Astrocyte (in vitro differentiated cells and primary cell): ENCODE measurements at places on chromosomes 4 and X. TPM values are rescaled to one million over a fixed set of nuclear protein-coding genes. Genes with fewer than 3 reads are reported as not detected.
A peak's percentile ranks its signal among the peaks of the same experiment; 100 is the strongest.

- DNase-seq, result no peak
Measured at GRCh38 chrX:2446815-2447214, 54.0 kb downstream of the DHRSX start.

GRCh38 chr4:184960505-184960971 is 57.8 kb upstream of the HELT start:
- DNase-seq, result no peak

DNA sequence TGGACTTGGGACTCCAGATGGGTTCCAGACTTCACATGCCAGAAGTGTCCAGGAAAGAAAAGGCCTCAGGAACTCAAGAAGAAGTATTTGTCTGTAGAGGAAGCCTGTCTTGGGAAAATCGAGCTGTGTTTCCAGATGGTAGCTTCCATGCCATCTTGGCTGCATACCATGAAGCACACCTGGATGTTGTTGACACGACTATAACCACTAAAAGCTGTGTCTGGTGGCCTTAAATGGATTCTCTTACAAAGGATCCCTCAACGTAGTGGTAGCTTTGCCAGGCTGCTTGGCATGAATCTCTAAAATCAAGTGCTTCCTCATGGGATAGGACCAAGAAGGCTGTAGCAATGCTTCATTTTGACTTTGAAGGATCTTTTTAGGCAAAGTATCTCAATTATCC is 313.4 kb upstream of the BOD1L1 start:
- no peak for DNase-seq

- no peak for DNase-seq
Measured at GRCh38 chr4:89263265-89263664, 44.3 kb downstream of the GPRIN3 start.

GRCh38 chr4:177484613-177485021 is 42.4 kb upstream of the AGA start:
- DNase-seq, result peak; percentile 99

DNA sequence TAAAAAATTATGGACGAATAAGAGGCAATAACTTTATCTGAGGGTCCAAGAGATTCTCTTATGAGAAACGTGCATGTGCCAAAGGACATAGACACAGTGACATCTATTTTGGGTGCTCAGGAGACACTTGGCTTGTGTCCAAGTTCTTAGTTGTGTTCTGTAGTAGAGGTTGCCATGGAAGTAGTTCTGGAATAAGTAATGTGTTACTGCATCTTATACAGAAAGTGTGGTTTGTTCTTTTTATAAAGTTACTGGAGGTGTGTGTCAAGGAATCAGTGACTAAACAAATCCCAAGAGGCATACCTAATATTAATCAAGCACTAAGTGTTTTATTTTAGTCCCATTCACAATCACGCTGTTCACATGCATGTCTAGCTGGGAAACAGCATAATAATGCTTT is 305.7 kb downstream of the ARHGAP24 start:
- peak; percentile 61 for DNase-seq

DNA sequence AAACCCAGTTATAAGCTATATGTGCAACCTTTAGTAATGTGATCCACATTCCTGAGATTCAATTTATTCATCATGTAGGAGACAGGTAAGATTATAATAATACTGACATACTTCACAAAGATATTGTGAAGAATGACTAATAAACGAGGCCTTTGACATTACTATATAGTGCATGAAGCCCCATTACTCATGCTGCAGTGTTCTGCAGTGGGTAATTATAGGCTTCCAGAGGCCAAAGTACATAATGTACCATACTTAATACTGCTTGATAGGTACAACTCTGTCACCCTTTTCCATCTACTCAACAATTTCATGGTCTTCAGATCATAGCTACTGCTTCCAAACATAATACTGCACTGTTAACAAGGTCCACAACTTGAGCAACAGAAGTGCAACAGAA is 68.9 kb downstream of the COL25A1 start:
- no peak for DNase-seq

DNA sequence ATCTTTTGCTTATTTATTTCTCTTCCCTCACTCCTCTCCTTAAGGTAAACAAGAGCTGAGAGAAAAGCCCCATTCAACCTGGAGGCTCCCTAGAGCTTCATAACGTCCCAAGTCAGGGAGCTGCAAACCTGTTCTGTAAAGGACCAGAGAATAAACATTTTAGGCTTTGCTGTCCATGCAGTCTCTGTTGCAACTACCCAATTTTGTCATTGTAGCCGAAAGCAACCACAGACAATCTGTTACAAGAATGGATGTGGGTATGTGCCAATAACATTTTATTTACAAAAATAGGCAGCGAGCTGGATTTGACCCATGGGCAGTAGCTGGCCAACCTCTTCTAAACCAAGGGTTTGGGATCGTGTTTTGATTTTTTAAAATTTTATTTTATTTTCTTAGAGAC is 71.3 kb upstream of the TBL1X start:
- DNase-seq, result no peak

- DNase-seq, result no peak
Measured at GRCh38 chr4:122658818-122659295, 38.0 kb upstream of the IL21 start.

DNA sequence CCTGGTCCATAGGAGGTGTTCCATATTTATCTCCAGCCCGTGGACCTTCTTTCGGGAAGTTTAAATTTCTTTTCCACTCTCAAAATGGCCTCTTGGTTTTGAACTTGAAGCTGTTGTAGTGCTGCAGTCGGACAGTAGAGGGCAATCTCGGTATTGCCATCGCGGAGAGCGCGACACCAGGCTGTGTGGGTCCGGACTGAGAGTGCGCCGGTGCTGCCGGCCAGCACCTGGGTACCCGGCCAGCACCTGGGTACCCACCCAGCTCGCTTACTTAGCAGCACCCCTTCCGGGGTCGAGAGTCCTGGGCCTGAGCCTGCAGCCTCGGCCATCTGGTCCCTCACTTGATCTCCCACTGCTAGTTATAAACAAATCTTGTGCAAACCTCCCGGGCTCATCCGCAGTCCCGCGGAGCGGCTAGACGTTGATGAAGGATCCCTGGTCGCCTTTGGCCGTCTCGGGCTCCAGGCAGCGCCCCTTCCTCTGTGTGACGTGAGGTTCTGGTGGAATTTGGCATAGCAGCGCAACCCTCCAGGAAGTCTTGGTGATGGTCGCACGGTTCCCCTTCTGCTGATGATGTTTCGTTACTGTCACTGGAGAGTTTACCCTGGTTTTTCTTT is 18.0 kb downstream of the FAM9A start:
- DNase-seq, result no peak

DNA sequence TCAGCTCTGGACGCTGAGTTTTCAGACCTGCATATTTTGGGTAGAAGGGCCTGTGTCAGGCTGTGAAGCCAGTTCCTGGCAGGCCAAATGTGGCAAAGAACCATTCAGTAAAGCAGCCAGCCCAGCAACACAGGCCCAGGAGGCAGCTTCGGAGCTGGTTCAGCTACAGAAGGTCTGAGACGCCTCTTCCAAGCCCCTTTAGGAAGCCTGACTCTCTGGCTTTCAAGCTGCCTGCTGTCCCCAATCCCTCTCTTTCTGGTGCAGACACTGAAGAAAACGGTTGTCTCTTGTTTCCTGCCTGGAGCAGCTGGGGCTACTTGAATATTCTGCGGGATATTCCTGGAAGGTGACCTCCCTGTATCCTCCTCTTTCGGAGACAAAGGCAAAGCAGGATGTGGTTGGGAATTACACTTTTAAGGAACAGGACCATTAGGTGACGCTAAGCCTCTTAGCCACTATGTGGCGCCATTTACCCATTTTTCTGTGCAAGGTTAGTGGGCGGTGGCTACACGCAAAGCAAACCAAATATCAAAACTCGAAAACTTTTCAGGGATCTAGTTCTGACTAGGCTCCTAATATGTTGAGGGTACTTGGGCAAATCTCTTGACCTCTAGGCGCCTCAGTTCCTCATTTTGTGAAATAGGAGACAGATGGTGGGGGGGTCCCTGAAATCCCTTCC is 47.2 kb upstream of the LAS1L start:
- peak; percentile 31 for DNase-seq

DNA sequence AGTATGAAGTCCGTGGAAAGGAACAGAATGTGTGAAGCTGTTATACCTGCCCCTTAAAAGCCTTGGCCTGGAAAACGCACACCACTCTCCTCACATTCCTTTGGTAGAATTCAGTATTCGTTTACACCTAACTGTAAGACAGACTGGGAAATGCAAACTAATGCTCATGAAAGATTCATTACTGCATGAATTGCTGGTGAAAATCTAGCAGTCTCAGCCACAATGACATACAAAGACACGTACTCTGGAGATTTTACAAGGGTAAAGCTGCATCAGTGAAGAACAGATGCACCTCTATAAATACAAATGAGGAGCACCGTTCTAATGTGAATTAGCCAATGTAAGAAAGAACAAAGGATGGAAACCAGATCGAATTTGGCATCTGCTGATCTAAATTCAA is 2051.3 kb downstream of the PCDH7 start:
- DNase-seq, result no peak

GRCh38 chr4:8866828-8867623 is 4.6 kb downstream of the HMX1 start:
- no peak for DNase-seq

DNA sequence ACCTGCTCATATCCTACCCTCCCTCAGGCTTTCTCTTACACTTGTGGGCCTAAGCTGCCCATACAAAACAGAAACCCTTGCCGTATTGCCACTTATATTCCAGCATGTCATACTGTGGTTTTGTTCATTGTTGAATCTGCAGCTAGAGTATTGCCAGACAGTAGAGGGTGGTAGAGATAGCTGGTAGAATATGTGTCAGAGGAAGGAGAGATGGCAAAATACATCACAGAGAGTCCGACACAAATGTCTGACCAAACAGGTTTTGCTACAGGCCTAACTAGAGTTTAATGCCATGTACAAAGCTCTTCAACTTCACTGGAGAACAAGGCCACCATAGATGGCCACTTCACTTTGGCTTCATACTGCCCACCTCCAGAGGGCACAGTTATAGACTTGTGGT is 160.1 kb downstream of the EFHC2 start:
- DNase-seq, result no peak

GRCh38 chr4:95304898-95305297 is 243.9 kb downstream of the UNC5C start:
- peak; percentile 94 for DNase-seq

DNA sequence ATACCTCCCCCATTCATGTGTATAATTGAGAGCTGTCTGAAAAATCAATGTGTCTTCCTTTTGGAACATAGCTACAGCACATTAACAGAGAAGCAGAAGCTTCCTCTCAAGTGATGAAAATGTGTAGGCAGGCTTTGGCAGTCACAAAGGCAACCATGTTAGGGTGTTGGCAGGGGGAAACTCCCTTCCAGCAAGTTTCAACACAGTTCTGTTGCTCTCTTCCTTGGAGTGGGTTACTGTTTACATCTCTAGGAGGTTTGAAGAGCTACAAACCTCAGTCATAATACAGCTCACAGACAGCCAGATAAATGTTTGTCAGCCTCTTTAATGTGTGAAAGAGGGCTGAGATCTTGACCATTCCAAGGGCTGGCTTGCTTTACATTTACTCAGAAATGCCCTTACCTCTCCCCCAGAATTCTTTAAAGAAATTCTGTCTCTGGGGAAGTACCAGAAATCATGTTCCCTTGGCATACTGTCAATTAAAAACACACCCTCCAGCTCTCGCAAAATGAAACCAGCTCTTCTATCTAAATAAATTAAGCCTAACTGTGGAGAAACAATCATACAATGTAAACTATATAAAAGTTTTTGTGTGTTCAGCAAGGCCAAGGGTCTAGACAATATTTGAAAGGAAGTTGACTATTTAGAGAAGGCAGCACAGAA is 18.9 kb downstream of the ZBTB33 start:
- DNase-seq, result no peak

- no peak for DNase-seq
Measured at GRCh38 chr4:6365545-6366086, 96.0 kb downstream of the WFS1 start.

DNA sequence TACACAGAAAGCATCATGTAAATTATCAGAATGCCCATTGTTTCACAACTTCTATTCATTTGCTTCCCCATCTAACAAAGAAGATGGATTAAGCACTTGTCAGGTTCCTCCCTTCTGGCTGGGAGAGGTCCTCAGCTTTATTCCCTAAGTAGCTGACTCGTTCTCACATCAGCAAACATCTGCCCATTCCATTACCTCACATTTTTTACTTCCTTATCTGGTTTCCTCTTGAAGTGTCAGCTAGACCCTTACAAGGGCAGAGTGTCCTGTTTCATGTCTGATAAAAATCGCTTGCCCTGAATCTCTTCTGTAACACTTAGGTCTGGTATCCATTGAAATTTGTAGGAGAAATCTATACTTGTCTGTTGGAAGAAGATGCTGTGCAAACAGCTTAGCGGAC is 34.7 kb downstream of the TMPRSS11A start:
- peak; percentile 41 for DNase-seq

DNA sequence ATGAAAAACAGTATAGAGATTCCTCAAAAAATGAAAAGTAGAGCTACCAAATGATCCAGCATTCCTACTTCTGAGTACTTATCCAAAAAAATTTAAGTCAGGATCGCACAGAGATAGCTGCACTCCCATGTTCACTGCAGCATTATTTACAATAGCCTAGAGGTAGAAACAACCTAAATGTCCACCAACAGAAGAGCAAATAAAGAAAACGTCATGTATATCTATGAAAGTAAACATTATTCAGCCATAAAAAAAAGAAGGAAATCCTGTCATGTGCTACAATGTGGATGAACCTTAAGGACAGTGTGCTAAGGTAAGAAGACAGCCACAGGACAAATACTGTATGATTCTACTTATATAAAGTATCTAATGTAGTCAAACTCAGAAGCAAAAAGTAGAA is 12.4 kb downstream of the THOC2 start:
- no peak for DNase-seq

GRCh38 chr4:187178587-187178986 is 454.9 kb upstream of the FAT1 start:
- no peak for DNase-seq

DNA sequence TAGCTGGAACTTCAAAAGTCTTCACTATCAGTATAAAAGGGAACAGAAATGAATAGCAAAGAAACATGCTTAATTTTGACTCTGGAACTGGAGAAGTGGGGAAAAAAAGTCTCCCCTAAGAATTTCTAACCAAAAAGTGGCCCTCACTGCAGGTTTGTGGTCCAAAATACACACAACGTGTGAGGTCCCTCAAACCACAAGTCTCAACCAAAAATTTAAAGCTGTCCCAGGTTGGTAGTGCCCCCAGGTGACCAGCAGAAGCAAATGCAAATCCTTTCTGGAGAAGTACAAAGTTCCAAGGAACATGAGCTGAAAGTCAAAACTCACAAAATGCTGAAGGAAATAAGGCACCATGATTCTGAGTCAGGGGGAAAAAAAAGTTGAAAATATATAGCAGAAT is 23.6 kb upstream of the VAMP7 start:
- no peak for DNase-seq

DNA sequence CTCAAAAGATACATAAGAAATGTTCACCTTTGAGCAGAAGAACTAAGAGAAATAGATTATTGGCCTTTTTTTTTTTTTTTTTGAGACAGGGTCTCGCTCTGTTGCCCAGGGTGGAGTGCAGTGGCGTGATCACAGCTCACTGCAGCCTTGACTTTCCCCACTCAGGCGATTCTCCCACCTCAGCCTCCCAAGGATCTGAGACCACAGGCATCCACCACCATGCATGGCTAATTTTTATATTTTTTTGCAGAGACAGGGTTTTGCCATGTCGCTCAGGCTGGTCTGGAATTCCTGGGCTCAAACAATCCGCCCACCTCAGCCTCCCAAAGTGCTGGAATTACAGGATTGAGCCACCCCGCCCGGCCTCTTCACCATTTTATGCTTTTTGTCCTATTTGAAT is 2.9 kb upstream of the TLR6 start:
- DNase-seq, result no peak

Gene ANXA3
- total RNA-seq, result 43.0 and 68.7 TPM in 2 replicates

Gene KDM6A
- total RNA-seq, result 33.6 and 44.0 TPM in 2 replicates

Gene DRD5
- not detected in 2 replicates for total RNA-seq

Gene F9
- total RNA-seq, result not detected in 2 replicates

Gene UNC5C
- 3.1 and 5.7 TPM in 2 replicates for total RNA-seq

Gene RAB41
- total RNA-seq, result not detected in 2 replicates

Gene RAB39B
- 1.5 and 2.0 TPM in 2 replicates for total RNA-seq

Gene ACSL1
- 7.0 and 8.0 TPM in 2 replicates for total RNA-seq
